ENCODE measurements at places on chromosomes 3 and 15.

- no peak for DNase-seq
Observed at GRCh38 chr15:40808861-40809450, 1.7 kb upstream of the DNAJC17 start.

DNA sequence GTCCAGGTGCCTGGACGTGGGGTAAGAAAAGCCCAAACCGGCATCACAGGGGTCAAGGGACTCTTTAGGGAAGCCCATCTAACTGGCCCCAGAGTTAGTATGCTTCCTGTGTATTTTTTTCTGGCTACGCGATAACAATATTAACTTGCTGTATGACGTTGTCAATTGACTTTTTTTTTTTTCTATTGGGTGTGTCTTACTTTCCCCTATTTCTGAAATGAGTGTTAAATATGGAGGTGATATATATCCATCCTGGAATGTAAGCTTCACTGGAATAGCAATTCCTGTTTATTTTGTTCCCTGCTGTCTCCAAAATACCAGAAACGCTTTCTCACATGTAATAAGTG is 598 bp upstream of the GMNC start:
- no peak for DNase-seq

DNA sequence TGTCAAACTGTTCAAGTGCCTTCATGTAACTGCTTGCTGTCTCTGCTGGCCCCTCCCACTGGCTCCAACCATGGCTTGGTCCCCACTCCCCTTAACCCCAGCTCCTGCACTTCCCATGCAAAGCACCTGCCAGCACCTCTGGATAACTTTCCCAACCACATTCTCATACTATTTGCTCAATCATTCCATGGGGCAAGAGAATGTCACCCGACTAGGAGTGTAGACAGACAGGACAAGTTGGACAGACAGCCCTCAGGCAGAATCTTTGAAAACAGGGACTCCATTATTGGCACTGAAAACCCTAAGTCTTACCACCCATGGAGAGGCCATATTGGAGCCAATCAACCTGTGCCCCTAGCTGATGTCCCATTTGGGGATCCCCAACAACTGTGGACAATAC is 246.5 kb downstream of the RPLP1 start:
- DNase-seq = no peak

- DNase-seq = no peak
Observed at GRCh38 chr3:63067999-63068645, 192.9 kb upstream of the CADPS start.

- no peak for DNase-seq
Observed at GRCh38 chr3:124078953-124079911, 87.3 kb upstream of the ROPN1 start.

DNA sequence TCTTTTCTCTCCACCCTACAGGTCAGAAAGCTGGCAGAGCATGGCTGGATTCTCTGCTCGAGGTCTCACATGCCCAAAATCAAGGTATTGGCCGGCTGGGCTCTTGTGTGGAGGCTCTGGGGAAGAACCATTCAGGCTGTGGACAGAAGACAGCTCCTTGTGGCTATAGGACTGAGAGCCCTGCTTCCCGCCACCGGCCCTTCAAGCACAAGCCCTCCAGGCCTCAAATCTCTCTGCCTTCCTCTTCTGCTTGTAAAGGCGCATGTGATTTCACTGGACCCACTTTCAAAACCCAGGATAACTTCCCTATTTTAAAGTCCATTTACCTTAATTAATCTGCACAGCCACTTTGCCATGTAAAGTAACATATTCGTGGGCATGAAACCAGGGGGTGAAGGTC is 36.2 kb upstream of the MGLL start:
- no peak for DNase-seq

GRCh38 chr3:129416415-129416814 is 12.0 kb downstream of the EFCAB12 start:
- no peak for DNase-seq
